ENCODE measurements at places on chromosomes 12 and 14. TPM values are rescaled to one million over a fixed set of nuclear protein-coding genes. Genes with fewer than 3 reads are reported as not detected.

Gene NEUROD4
- not detected for total RNA-seq

Gene PPM1H
- total RNA-seq = 0.28 TPM

Gene TAS2R42
- total RNA-seq = not detected

Gene VRTN
- not detected for total RNA-seq

Gene SSTR1
- total RNA-seq = 1.1 TPM

Gene GARIN6
- not detected for total RNA-seq

Gene FOXA1
- 0.18 TPM for total RNA-seq

Gene CELA1
- total RNA-seq = not detected

Gene PZP
- not detected for total RNA-seq

Gene LPAR5
- not detected for total RNA-seq

- no peak overlapping the region for H3K27ac ChIP-seq
- DNase-seq = no peak
- H3K36me3 ChIP-seq = no peaks in the 10 kb centered on the region
These were observed 4.7 kb upstream of the COCH start for GRCh38 chr14:30869551-30870155.

- no peak for DNase-seq
- no peaks in the 10 kb centered on the region for H3K36me3 ChIP-seq
- no peaks in the 10 kb centered on the region for H3K27me3 ChIP-seq
- no peaks in the 10 kb centered on the region for H3K4me1 ChIP-seq
- H3K27ac ChIP-seq = no peak overlapping the region
- H3K4me3 ChIP-seq = no peak overlapping the region
These were observed 234.0 kb upstream of the CAND1 start for GRCh38 chr12:67035121-67035520.

DNA sequence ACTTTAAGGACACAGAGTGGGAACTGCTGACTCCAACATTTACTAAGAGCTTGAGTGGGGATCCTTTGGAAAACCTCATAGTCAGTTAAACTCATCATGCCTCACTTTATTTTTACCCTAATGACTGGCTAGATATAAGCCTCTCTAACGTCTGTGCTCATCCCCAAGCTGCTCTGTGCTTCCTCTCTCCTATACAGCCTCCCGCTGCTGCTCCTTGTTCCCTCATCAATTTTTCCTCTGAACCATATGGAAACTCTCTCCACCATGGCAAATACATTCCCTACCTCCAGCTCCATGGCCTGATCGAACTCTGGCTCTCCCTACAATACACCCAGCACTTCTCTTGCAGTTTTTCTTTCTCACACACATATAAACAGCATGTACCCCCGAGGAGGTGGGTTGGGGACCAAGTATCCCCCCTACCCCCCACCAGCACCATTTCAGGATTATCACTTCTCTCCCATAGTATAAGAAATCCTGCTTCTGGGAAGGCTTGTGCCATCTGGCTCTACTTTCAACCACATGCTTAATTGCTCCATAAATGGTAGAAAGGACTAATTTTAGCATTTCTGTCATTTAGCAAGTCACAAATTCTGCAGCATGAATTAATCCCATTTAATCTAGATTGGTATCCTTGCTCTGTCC, 39.2 kb upstream of the DYRK2 start:
- no peak overlapping the region for H3K27ac ChIP-seq
- H3K4me3 ChIP-seq = no peak overlapping the region
- H3K36me3 ChIP-seq = no peaks in the 10 kb centered on the region
- peaks cover 11% of the 10 kb centered on the region for H3K27me3 ChIP-seq
- DNase-seq = no peak

- no peaks in the 10 kb centered on the region for H3K27me3 ChIP-seq
- no peaks in the 10 kb centered on the region for H3K36me3 ChIP-seq
- DNase-seq = no peak
- no peak within 1 kb of the TSS for H3K27ac ChIP-seq
These were observed at the start of gene ACACB for GRCh38 chr12:109115758-109116610. Gene ACACB (plus strand): TSS chr12:109116587. CDS start chr12:109139406, 22,819 bp downstream.

DNA sequence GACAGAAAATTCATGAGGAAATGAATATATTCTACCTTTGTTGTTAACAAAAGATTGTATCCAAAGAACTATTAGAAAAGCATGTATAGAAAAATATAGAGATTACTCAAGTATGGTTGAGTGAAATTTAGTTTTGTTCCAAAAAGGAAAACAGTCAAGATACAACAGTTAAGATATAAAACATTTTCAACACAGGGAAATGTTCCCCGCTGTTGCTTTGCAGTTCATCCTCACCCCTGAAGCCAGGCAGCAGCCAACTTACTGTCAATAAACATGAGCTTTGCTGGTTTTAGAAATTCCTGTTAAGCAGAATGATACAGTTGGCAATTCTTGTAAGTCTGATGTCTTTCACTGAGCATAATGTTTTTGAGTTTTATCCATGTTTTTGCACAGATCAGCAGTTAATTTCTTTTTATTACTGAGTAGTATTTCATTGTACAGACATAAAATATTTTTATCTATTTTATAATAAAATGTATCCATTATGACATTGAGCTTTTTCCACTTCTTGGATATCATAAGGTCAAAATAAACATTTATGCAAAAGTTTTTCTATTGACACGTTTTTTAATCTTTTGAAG, 1.2 kb upstream of the CLEC2B start:
- DNase-seq = no peak
- H3K27me3 ChIP-seq = no peaks in the 10 kb centered on the region
- H3K4me1 ChIP-seq = peaks cover 2% of the 10 kb centered on the region
- H3K27ac ChIP-seq = peak overlapping the region; percentile 48
- H3K4me3 ChIP-seq = no peak overlapping the region

DNA sequence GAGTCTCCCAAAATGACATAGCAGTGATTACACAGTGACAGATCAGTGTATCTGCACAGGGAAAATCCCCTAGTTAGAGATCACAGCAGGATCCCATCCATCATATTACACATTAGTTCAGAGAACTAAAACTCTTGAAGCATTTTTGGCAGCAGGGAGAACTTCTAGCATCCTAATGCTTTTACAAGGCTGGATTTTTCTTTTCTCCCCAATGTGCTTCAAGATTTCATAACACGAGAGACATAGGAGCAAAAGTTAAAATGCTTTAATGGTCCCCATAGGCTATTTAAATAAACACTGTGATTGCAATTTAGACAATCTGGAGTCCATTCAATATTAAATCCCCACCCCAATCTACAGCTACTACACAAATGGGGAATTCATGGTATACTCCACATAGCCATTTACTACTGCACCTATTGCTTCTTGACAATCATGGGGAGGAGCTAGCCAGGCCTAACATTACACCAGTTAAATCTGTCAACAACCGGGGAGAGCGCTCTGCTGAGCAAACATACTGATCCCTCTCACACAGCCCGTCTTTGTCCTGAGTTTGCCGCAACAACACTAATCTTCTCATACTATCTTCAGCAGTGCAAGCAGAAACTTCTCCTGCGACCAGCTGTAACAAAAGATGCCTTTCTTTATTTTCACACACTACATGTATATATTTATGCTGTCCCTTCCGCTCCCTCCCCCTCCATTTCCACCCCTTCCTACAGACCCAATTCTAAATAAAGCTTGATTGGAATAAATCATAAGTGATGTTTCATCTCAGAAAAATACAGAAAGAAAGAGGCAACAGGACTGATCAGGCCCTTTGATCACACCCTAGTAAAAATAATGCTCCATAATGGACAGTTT, 120.3 kb upstream of the SOX5 start:
- no peaks in the 10 kb centered on the region for H3K4me1 ChIP-seq
- no peaks in the 10 kb centered on the region for H3K36me3 ChIP-seq
- H3K27ac ChIP-seq = no peak overlapping the region
- H3K27me3 ChIP-seq = no peaks in the 10 kb centered on the region

GRCh38 chr12:61521258-61521657, 738.9 kb upstream of the USP15 start:
- no peaks in the 10 kb centered on the region for H3K4me1 ChIP-seq

GRCh38 chr14:38107216-38107631, 100.5 kb upstream of the SSTR1 start:
- no peaks in the 10 kb centered on the region for H3K27me3 ChIP-seq
- DNase-seq = peak; percentile 20
- no peak overlapping the region for H3K27ac ChIP-seq
- H3K4me1 ChIP-seq = no peaks in the 10 kb centered on the region
- no peak overlapping the region for H3K4me3 ChIP-seq

- H3K4me3 ChIP-seq = no peak overlapping the region
- H3K4me1 ChIP-seq = no peaks in the 10 kb centered on the region
- H3K27ac ChIP-seq = no peak overlapping the region
- DNase-seq = no peak
- no peaks in the 10 kb centered on the region for H3K36me3 ChIP-seq
- no peaks in the 10 kb centered on the region for H3K27me3 ChIP-seq
These were observed 89.5 kb downstream of the SOX5 start for GRCh38 chr12:23860019-23860418.

DNA sequence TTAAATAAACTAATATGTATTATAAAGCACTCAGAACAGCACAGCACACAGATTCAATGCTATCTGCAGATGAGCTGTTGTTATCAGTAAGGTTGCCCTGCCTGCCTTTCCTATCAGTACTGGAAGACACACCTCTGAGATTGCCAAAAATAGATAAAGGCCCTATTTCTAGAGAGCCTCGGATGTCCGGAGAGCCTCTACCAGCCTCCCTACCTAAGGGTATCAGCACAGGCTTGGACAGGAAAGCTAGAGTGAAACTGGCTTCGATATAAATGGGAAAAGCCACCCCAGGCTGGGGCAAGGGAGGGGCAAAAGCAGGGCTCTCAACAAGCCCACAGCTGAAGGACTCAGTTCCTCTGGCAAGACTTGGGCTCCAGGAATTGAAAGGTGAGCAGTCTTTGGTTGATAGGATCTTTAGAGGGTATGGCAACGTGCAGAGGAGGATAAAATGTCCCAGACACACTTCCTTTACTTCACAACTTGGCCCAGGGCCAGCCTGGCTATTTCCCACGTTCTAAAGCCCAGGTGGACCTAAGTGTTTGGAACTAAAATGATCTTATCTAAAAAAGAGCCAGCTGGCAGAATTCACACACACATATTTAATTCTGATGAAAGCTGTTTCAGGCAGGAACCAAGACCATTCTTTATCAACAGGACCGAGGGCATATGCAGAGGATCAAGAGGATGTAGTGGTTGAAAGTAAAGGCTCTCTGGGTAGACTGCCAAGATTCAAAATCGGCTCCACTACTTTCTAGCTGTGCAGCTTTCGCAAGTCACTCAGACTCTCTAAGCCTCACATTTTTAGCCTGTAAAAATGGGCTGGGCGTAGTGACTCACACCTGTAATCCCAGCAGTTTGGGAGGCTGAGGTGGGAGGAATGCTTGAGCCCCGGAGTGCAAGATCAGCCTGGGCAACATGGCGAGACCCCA, 37.8 kb upstream of the ITPR2 start:
- peaks cover 8% of the 10 kb centered on the region for H3K27me3 ChIP-seq
- no peaks in the 10 kb centered on the region for H3K36me3 ChIP-seq
- no peak overlapping the region for H3K27ac ChIP-seq
- no peak overlapping the region for H3K4me3 ChIP-seq

DNA sequence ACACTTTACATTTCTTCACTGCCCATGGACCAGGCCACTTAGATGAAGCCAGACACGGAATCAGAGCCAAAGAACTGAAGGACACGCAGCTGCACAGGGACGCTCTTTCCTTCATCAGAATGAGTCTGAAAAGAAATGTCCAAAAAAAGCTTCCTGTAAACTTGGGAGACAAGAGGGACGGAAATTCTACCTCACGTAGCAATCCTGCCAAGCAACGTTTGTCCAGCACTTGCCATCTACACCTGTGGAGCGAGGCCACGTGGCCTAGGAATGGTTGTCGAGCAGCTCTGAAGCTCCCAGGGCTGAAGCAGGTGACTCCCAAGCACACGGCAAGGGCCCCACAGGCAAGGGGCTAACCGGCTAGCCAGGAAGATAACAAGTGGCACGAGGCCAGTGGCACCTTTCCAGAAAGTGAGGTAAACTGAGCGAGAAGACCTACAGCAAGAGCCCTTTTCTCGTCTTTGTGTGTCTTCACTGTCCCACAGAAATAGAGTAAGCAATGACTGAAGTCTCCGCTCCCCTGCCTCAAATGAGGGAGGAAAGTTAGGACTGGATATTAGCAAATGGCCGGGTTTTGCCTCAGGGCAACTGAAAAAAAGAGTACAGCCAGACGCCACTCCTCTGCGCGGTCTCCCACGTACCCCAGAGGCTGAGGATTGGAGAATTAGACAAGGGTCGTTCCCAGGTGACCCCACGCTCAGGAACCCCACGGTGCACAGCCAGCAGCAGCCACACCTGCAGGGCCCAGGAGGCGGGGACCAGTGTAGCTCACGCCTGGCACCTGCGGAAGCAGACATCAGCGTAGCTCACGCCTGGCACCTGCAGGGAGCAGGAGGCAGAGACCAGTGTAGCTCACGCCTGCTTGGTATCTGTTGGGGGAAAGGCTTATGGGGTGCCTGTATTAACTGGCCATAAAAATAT, 7.7 kb downstream of the ZNF605 start:
- no peaks in the 10 kb centered on the region for H3K4me1 ChIP-seq
- H3K27me3 ChIP-seq = no peaks in the 10 kb centered on the region
- peaks cover 54% of the 10 kb centered on the region for H3K36me3 ChIP-seq
- DNase-seq = no peak
- no peak overlapping the region for H3K4me3 ChIP-seq

DNA sequence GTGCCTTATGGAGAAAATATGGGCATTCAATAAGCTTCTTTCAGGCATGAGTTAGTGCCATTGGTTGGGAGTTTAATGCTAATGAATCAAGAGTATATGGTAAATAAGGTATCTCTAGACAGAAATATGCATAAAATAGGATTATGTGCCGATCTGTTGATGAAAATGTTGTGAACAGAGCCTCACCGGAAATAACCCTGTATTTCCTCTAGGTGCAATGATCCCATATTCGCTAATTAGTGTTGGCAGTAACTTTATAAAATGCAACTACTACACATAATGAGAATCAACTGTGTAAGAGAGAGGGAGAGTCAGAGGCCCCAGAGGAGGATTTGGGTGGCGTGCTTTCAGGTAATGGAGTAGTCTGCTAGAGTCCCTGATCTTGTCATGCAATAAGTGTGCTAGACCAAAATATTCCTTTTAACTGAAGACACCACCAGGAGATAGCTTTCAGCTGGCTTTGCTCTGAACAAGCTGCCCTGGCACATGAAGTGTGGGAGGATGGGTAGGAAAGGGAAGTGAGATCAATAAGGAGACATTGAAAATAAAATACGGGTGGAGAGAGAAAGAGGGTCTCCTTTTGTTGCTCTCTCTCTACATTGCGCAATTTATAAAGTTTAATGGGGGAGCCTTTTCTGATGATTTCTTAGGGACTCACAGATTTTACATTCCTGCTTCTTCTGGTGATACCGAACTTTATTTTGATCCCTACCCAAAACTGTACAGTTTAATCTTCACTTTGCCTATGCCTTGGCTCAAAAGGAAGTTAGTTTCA, 68.6 kb upstream of the PLXNC1 start:
- H3K27me3 ChIP-seq = no peaks in the 10 kb centered on the region
- DNase-seq = no peak
- no peak overlapping the region for H3K4me3 ChIP-seq
- H3K4me1 ChIP-seq = 0 out of 2 replicates have a peak, but pooled peaks cover 2% of the 10 kb centered on the region
- H3K36me3 ChIP-seq = no peaks in the 10 kb centered on the region

All from IMR-90 (cell line).